ENCODE measurements at places on chromosomes 3 and 15. TPM values are rescaled to one million over a fixed set of nuclear protein-coding genes. Genes with fewer than 3 reads are reported as not detected.

MED12L gene
- polyA plus RNA-seq, result 9.7 TPM

MASP1 gene
- polyA plus RNA-seq, result 5.4 TPM

CMC1 gene
- 24.9 TPM for polyA plus RNA-seq

GRIP2 gene
- 30.7 TPM for polyA plus RNA-seq

DNA sequence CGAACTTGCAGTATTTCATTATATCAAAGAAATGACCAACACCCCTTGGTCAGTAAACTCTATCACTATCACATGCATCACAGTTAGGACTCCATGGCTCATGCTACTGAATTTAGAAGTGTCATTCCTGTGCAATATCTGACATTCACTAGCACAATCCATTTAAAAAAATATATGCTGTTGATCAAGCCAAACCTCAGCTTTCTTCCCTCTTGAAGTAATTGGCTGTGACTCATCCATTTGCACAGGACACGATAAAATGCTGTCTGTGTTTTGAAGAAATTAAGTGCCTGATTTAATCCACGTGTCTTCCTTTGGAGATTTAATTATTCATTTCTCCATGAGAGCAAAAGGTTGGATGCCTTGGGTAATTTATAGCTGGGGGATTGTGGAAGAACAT lies 38.9 kb downstream of the CPNE4 start:
- DNase-seq, result no peak

- DNase-seq, result no peak
Measured at GRCh38 chr15:29773816-29774215, 48.5 kb downstream of the TJP1 start.

GRCh38 chr3:116815831-116816588 lies 106.4 kb downstream of the TUSC7 start:
- peak; percentile 38 for DNase-seq

- DNase-seq, result no peak
Measured at GRCh38 chr3:128473180-128473519, 6.5 kb upstream of the DNAJB8 start.

DNA sequence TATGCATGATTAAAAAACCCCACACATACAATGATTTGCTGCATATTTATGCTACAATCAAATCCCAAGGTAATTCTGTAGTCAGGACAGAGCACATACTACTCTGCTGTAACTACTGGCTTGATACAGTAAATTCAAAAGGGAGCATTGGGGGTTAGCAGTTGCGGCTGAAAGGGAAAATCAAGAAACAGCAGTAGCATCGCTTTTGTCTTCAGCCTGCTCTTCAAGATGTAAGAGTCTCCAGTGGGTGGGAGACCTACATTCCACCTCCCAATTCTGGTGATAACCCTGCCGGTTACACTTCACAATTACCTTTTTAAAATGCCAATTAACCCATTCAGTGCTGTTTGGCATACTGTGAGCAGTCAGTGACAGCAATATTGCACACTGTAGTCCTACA lies 259.4 kb downstream of the NR2F2 start:
- no peak for DNase-seq

All from hindlimb muscle (tissue), 1 donor.